ENCODE measurements at places on chromosomes 5 and 9. TPM values are rescaled to one million over a fixed set of nuclear protein-coding genes. Genes with fewer than 3 reads are reported as not detected.

DNA sequence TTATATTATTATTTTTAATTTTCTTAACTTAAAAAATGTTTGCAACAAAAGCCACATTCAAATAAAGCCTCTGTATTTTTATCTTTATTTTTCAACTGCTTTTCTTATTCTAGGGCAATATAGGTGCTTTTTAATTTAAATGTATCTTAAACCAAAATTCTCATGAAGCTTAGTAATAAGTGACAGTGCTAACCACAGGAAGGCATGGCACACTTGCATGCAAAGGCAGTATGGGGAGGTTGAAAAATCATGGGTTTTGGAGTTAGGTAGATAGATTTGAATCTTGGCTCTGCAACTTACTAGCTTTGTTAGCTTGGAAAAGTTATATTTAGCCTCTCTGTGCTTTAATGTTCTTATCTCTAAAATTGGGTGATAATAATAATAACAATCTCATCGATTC lies 458.0 kb downstream of the DMAC1 start:
- no peak for DNase-seq

DNA sequence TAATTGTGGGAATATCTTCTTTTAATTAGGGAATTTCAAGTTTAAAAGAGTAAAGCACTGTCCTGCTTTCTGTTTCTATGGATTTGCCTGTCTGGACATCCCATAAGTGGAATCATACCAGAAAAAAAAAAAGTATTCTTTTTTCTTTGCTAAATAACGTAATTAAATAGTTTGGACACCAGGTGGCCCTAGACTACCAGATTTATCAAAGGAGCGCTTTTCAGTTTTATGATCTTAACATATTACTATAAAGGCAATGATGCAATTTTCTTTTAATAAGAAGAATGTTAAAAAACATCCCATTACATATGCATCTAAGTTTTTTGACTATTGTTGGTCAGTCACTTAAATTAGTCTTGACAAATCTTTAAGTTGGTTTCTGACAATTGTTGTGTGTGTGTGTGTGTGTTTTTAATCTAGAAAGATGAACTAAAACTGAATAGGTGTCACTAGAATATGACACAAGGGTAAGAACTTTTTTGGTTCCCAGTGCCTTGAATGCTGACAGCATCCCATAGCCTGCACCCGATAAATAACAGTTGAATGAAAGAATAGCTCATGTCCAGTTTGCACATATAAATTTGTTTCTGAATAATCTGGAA lies 49.5 kb downstream of the C5orf22 start:
- DNase-seq: peak; percentile 72

- no peak for DNase-seq
Observed at GRCh38 chr5:33362915-33363314, 77.8 kb upstream of the TARS1 start.

GRCh38 chr9:135821733-135822373 lies 85.5 kb downstream of the CAMSAP1 start:
- no peak for DNase-seq

Gene TNFSF15
- 2.3 TPM for total RNA-seq

- DNase-seq: no peak
Observed at GRCh38 chr5:61919920-61920319, 386.1 kb upstream of the KIF2A start.

- DNase-seq: no peak
Observed at GRCh38 chr5:28499766-28500290, 1461.4 kb upstream of the CDH9 start.
